ENCODE measurements at places on chromosomes 12 and 14.

DNA sequence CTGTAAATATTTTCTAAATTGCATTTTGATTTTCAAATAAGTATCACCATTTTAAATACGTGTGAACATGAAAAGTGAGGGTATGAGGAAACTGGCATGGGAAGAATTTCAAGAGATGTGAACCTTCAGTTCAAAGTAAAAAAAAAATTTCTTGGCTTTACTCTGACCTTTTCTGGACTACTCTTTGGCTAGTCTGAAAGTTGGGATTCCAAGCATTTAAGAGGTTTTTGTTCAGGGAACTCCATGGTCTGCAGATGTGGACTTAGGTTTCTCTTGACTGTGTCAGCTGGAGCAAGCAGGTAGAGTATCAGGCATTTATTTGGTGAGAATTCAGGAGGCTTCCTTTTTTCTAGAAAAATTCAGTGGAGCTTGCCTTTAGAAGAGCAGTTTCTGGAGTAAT, 311.6 kb downstream of the LRIG3 start:
- H3K4me1 ChIP-seq = 0 out of 2 replicates have a peak, but pooled peaks cover 5% of the 10 kb centered on the region
- H3K27ac ChIP-seq = no peak overlapping the region
- H3K27me3 ChIP-seq = no peaks in the 10 kb centered on the region
- no peak overlapping the region for H3K4me3 ChIP-seq
- no peaks in the 10 kb centered on the region for H3K36me3 ChIP-seq

DNA sequence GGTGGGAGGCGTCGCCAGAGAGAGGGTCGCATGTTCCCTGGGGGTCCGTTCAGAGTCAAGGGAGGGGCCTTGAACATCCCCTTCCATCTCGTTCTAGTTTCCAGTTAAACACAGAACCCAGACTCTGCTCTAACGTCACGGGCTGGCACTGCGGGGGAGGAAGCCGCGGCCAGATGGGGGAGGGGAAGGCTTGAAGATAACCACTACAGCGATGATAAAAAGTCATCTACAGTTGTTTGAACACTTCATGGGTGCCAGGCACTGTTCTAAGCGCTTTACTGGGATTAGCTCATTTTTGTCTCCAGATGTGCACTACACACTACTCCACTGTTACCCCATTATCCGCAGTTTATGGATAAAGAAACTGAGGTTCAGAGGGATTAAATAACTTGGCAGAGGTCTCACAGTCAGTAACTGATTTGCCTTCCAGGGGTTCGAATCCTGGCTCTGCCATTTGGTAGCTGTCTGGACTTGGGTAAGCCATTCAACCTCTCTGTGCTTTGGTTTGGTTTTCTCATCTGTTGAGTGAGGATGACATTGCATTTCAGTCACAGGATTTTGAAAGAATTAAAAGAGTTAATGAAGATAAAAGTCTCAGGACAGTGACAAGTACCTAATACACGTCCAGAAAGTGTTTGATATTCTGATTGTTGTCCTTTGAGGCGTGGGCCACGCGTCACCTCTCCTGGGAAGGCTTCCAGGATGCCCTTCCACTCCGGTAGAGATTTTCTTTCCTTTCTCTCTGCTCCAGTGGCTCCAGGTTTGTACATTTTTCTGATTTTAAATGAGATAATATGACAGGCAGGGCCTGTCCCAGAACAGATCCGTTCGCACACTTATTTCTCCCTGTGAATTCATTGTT, 798 bp upstream of the RASAL1 start:
- no peaks in the 10 kb centered on the region for H3K36me3 ChIP-seq
- no peak overlapping the region for H3K27ac ChIP-seq
- H3K4me3 ChIP-seq = no peak overlapping the region
- H3K27me3 ChIP-seq = peaks cover 22% of the 10 kb centered on the region
- no peak for DNase-seq
- H3K4me1 ChIP-seq = no peaks in the 10 kb centered on the region

DNA sequence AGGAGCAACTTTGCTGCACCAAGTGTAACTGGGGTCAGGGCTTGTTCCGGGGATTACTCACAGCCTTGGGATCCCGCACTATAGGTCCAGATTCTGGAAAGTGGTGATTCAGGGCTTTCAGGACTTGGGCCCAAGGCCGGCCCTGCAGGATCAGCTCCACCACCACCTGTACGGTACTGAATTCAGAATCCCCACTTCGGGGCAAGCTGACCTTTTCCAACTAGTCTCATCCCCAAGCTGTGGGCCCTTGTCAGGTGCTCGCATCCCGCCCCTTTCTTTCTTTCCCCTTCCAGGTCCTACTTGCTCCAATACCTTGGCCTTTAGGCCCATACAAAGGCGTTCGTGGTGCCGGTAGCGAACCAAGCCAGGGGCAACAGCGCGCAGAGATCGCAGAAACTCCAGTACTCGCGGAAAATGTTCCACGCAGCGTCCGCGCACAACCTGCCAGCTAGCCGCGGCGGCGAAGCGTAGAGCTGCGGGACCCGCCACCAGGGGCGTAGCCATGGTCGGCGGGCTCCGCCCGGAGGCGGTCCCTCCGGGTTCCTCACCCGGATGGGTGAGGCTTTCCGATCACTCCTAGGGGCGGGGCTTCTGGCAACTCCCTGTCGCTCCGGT, 487 bp downstream of the TINF2 start:
- peak overlapping the region; percentile 98 for H3K27ac ChIP-seq
- H3K4me1 ChIP-seq = peaks cover 33% of the 10 kb centered on the region
- H3K36me3 ChIP-seq = peaks cover 28% of the 10 kb centered on the region
- DNase-seq = peak; percentile 99

DNA sequence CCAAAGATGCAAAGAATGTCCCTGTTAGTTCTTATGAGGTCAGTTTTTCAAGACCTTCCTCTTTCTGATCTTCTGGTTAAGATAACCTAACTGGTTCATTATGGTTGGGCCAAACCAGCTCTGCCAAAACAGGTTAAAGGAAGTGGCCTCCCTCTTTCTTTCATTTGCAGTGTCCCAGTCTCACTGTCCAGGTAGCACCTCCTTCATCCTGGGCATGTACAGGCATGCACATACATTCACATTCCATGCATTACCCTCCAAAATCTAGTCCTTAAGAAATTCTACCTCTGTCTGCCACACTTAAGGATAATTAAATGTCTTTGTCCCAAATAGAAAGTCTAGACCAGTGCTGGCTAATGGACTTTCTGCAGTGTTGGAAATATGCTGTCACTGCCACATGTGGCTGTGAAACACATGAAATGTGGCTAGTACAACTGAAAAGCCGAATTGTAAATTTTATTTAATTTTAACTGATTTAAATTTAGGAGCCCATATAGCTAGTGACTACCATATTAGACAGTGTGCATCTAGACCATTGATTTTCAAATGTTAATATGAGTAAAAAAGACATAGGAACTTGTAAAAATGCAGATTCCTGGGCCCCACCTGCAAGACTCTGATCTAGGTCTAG, 169.3 kb downstream of the PCNX1 start:
- no peaks in the 10 kb centered on the region for H3K4me1 ChIP-seq
- DNase-seq = no peak
- peaks cover 76% of the 10 kb centered on the region for H3K36me3 ChIP-seq
- H3K27me3 ChIP-seq = no peaks in the 10 kb centered on the region
- H3K4me3 ChIP-seq = no peak overlapping the region

DNA sequence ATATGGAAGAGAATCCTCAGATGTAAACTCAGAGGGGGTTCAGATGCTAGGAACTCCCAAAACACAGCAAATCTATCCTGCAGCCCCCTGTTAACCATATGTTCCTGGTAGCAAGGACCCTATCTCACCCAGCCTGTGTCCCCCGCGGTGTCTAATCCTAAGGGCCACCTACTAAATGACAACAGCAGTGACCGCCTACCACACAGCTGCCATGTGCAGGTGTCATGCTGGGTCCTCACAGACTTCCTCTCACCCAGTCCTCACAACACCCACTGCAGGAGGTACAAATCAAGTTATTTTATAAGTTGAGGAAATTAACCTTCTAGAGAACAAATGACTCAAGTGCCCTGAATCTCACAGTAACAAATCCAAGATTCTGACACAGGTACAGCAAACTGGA, 73.9 kb downstream of the ITPK1 start:
- H3K4me3 ChIP-seq = no peak overlapping the region
- H3K27me3 ChIP-seq = no peaks in the 10 kb centered on the region
- DNase-seq = no peak
- peaks cover 57% of the 10 kb centered on the region for H3K4me1 ChIP-seq
